ENCODE measurements at places on chromosomes 11 and 22.

DNA sequence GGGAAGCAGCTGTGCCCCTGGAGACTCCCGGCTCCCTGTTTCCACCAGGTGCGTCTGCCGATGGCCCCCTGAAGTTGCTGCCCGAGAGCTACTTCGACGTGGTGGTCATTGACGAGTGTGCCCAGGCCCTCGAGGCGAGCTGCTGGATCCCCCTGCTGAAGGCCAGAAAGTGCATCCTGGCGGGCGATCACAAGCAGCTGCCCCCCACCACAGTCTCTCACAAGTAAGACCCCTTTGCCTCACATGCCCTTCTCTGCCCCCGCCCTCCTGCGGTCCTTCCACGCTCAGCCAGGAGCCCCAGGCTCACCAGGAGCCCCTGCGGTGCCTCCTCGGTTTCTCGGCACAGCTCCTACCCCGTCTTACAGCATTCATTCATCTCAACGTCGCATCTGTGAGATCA is 25.4 kb downstream of the IGHMBP2 start:
- DNase-seq: no peak

GRCh38 chr11:131664293-131664692 is 293.9 kb downstream of the NTM start:
- no peak for DNase-seq

- no peak for DNase-seq
These were observed 2.4 kb downstream of the BRSK2 start for GRCh38 chr11:1392111-1392510.

DNA sequence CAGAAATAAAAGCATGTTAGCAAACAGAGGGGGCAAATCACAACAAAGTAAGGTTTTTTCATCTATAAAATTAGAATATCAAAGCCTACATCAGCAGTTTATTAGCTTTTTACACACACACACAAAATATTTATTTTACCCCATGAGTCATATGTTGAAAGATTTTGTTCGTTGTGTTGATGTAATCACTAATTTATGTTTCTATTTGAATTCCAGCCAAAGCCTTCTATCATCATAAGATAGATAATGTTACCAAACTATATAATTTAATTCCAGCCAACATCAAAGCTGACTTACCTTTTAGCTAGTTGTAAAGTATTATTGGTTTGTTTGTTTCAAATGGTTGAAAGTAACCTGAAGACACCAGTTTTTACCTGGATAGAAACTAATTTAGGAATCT is 458.0 kb upstream of the ARHGAP42 start:
- no peak for DNase-seq

- DNase-seq: no peak
These were observed 191.1 kb downstream of the TMEM135 start for GRCh38 chr11:87228820-87229219.

DNA sequence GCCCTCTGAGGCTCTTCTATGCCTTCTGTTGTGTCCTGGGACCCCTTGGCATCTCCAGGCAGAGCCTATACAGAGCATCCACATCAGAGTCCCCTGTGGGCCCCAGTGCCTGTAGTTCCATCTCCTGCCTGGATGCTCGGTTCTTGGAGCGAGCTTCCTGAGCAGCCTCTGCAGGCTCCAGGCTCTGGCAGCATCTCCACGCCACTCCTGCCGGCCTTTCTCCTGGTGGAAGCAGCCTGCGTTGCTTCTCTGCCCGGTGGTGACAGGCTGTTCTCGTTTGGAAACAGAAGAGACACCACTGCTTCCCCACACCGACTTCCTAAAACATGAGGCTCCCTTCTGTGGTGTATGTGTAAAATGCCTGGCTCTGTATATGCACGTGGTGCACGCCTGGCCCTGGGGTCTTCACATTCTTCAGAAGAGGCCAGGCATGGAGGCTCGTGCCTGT is 52.8 kb downstream of the BCR start:
- no peak for DNase-seq

- DNase-seq: no peak
These were observed 81.1 kb upstream of the CHRM4 start for GRCh38 chr11:46472662-46472994.

GRCh38 chr11:115065830-115066664 is 387.7 kb downstream of the NXPE2 start:
- no peak for DNase-seq

DNA sequence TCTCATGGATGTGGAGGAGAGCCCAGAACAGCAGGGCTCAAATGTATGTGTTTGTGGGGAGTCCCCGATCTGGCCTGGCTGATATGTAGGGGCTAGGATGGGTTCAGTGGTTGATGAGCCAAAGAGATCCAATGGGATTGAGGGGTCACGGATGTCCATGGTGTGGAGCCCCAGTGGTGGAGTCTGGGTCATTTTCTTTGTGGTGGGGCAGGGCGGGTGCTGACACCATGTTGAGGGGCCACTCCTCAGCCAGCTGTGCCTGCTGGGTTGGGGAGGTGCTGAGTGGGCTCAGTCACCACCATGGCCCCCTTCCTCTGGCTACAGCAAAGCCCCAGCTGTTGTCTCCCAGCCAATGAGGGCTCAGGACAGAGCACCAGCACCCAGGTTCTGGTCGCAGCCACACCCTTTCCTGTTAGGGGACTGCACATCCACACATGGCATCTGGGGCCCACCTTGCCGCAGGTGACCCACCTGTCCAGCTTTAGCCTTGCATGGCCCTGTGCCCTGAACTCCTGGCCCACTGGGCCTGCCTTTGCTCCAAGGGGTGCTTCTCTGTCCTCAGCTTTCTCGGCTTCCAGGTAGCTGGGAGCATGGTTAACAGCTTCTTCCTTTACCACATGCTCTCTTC is 3.2 kb upstream of the GNAZ start:
- no peak for DNase-seq

- no peak for DNase-seq
These were observed 39.7 kb downstream of the CD82 start for GRCh38 chr11:44605068-44605708.

DNA sequence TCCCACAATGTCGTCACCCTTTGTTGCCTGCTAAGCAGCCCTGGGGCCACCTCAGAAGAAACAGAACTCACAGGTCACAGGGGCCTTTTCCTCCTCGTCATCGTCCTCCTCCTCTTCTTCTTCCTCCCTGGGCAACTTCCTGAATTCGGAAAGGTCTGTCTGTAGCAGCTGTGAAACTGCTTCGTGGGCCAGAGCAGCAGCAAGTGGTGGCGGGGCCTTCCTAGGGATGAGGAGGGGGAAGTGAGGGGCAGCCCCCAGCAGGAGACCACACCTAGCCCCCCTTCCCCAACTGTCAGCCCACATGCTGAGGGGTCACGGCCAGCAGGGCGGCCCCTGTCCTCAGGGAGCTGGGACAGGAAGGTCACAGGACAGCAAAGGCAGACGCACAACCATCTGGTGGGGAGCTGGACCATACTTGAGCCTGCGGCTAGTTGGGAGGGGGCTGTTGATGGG is 13.2 kb downstream of the PPM1F start:
- DNase-seq: no peak

- no peak for DNase-seq
These were observed 34.2 kb downstream of the ABTB2 start for GRCh38 chr11:34323601-34324000.

- DNase-seq: no peak
These were observed 1.5 kb upstream of the SF3B2 start for GRCh38 chr11:66050581-66051231.

GRCh38 chr22:49091917-49092545 is 735.6 kb downstream of the BRD1 start:
- DNase-seq: no peak

GRCh38 chr11:85310479-85310878 is 316.7 kb downstream of the DLG2 start:
- DNase-seq: no peak

- DNase-seq: no peak
These were observed 66.5 kb downstream of the DBX1 start for GRCh38 chr11:20093775-20094174.

GRCh38 chr11:74033046-74033445 is 24.2 kb upstream of the UCP3 start:
- DNase-seq: no peak

DNA sequence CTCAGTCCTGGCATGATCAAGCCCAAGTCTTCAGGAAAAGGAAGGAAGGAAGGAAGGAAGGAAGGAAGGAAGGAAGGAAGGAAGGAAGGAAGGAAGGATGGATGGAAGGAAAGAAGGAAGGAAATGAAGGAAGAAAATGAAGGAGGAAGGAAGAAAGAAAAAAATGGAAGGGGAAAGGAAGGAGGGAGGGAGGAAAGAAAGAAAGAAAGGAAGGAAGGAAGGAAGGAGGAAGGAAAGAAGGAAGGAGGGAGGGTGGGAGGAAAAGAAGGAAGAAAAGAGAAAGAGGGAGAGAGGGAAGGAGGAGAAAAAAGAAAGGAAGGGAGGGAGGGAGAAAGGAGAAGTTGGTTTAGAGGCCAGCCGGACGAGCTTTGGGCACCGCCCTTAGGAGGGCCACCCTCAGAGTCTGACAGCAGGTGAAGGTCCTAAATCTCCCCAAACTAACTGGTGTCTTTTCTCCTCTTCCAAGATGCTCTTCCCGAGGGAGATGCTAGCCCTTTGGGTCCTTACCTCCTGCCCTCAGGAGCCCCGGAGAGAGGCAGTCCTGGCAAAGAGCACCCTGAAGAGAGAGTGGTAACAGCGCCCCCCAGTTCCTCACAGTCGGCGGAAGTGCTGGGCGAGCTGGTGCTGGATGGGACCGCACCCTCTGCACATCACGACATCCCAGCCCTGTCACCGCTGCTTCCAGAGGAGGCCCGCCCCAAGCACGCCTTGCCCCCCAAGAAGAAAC is 122.8 kb downstream of the SEZ6L start:
- no peak for DNase-seq

DNA sequence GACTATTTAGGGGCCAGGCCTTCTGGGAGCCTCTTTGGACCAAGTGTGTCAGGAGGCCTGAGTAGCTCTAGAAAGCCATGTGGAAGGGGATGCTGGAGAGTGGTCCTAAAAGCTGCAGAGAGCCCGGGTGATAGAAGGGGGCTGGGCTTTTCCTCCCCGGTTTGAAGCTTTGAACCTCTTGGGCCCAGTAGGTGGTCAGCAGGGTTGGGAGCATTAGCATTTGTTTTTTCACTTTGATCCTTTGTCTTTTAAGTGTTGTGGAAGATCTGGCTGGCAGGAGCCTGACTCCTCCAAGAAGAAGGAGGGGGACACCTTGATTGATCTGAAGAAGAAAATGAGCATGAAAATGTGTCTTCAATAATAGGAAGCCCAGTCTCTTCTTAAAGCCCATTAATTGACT is 596.6 kb downstream of the INSC start:
- no peak for DNase-seq

GRCh38 chr11:113563766-113564526 is 88.7 kb upstream of the DRD2 start:
- no peak for DNase-seq

DNA sequence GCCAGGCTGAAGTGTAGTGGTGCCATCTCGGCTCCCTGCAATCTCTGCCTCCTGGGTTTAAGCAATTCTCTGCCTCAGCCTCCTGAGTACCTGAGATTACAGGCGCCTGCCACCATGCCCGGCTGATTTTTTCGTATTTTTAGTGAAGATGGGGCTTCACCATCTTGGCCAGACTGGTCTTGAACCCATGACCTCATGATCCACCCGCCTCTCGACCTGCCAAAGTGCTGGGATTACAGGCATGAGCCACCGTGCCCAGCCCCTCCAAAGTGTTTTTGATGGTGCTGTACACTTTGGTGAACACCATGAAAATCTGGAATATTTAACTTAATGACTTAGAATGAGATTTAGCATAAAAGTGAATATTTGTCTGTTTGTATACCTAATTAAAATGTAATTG is 5.6 kb downstream of the LUZP2 start:
- no peak for DNase-seq

GRCh38 chr11:35641964-35642363 is 20.6 kb upstream of the TRIM44 start:
- no peak for DNase-seq

- DNase-seq: no peak
These were observed 68.7 kb downstream of the PRR5L start for GRCh38 chr11:36364551-36365325.

DNA sequence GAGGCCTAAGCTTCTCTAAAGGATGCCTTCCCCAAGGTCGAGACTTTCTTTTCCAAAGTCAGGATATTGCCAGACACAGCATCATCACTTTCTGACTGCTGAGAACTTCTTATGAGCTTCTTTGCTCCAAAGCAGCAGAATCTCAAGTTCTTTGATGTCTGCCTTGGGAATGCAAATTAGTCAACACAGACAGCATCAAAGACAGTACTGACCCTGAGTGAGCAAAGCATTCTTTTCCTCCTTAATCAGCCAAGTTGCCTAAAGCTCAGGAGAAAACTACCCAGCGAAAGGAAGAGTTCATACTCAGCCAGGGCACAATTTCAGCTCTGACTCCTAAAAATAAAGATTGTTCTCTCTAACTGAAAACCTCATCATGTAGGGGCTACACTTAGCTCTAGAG is 98.0 kb downstream of the SLC36A4 start:
- no peak for DNase-seq

DNA sequence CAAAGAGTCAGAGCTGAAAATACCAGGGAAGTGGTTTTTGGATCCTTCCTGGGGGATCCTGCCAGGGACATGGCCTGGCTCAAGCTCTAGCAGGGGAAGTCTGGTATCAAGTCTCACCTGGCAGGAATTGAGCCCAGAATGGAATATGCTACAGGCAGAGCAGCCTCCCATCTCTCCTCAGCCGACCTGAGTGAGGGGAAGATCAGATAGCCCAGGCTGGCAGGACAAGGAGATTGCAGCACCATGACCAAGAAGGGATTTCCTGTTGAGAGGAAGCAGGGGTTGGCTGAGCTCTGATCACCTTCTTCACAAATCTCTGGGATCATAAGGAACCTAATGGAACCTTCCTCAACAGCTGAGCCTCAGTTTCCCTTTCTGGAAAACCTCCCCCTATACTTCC is 13.0 kb downstream of the OAF start:
- DNase-seq: no peak

DNA sequence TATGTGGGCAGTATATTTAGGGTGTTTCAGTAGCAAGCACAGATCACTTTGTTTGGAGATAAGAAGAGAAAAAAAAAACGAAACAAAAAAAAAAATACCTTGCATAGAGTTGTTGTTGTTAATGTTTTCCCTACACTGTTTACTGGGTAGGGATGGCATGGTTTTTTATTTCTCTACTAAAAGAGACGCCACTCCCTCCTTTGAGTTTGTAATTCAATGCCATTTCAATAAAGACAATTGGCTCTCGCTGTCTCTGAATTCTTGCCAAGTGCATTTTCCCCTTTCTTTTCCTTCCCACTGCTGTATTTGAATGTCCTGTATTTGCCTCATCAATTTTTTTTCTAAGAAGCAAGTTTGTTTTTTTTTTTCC is 213.9 kb upstream of the UBASH3B start:
- no peak for DNase-seq

- no peak for DNase-seq
These were observed 86.1 kb upstream of the ZBED5 start for GRCh38 chr11:10943968-10944367.

DNA sequence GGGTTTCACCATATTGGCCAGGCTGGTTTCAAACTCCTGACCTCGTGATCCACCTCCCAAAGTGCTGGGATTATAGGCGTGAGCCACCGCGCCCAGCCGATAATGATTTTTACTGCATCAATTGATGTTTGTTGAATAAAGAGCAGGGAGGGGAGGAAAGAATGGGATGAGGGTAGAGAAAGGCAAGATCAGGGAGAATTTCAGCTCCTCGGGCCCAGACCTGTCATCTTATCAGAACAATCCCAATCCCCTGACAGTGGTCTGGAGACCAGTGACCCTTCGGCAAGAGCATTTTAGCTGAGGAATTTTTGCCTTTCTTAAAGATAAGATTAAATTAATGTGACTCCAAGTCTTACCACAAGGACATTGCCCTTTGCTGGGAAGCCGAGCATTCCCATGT is 15.0 kb upstream of the ANO1 start:
- no peak for DNase-seq
